ENCODE measurements at places on chromosomes 3 and 15.
A peak's percentile ranks its signal among the peaks of the same experiment; 100 is the strongest.

DNA sequence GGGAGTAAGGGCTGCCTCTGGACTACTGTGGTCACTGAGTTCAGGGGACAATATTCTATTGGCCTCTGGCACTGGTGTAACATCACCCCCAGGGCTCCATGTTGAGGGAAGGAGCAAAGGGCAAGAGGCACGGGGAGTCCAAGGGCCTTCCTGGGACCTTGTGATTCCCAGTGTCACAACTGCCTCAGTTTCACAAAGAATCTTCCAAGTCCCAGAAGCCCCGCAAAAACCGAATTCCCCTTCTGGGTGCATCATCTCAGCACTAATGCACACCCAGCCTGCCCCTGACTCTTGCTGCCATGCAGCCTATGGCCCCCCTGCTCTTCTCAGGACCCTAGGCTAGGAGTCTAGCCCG is 5.5 kb downstream of the AMOTL2 start:
- DNase-seq = no peak

GRCh38 chr15:56371495-56372147 is 6.4 kb downstream of the TEX9 start:
- no peak for DNase-seq

GRCh38 chr3:127459891-127460290 is 130.6 kb downstream of the TPRA1 start:
- DNase-seq = no peak

GRCh38 chr15:88077296-88078020 is 179.1 kb downstream of the NTRK3 start:
- no peak for DNase-seq

DNA sequence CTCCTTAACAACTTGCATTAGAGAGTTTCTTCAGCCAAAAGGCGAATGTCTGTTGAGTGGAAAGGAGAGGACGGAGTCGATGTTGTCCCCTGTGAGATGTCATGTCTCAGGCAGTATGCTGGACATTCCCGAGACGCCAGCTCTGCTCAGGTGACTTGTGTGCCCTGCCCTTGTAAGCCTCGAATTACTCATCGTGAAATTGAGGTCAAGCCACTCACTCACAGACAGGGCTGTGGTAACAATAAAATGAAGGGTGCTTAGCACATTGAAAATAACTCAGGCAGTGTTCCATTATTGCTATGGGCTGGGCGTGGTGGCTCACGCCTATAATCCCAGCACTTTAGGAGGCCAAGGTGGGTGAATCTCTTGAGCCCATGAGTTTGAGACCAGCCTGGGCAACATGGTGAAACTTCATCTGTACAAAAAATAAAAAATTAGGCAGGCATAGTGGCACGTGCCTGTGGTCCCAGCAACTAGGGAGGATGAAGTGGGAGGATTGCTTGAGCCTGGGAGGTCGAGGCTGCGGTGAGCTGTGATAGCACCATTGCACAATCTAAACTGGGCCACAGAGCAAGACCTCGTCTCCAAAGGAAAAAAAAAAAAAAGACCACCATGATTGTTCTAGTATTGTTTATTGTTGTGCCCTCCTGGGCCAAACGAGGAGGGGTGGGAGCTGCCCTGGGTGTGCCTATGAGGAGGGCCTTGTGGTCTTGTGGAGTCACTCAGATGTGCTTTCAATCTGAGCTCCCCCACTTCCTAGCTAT is 214.4 kb downstream of the THSD4 start:
- DNase-seq = no peak

- DNase-seq = no peak
These were observed 228.1 kb downstream of the ADAMTS9 start for GRCh38 chr3:64459711-64460110.

DNA sequence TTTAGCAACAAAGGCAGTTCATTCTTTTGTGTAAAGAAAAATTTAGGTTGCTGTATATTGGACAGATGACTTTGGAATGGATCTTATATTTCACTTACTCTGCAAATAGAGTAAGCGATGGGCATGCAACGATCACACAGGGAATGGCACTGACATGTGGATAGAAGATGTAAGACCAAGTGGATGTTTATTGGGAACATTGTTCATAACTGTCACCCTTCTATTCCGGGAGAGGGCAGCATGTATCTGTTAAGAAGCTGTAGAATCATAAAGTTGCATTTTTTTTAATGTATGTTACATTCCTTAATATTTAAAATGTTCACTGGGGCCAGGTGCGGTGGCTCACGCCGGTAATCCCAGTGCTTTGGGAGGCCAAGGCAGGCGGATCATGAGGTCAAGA is 41.2 kb downstream of the HPS3 start:
- no peak for DNase-seq

- DNase-seq = peak; percentile 39
These were observed 38.8 kb downstream of the IMPG2 start for GRCh38 chr3:101281521-101282030.

DNA sequence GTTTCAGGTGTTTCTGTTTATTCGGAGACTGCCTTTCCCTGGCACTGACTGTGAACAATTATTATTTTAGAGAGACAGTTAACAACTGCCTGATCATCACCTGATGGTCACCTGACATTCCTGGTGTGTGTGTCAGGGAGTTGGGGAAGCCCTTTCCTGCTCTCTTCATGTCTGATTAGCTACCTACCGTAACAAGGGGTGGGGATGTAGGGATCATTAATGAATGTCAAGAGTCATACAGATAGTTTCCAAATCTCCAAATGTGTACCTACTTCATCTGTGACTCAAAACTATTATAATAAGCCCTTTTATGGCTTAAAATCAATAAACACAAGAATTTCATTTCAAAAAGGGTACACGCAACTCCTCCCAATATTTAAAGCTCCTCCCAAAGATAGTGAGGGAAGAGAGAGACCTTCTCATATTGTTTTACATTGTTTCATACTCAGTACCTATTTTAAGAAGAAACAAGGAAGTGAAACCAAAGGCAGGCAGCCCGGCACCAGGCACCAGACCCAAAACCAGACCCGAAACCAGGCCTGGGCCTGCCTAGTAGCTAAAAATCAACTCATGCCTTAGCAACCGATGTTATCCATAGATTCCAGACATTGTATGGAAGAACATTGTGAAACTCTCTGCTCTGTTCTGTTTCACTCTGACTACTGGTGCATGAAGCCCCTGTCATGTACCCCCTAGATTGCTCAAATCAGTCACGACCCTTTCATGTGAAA is 844.9 kb upstream of the ALCAM start:
- no peak for DNase-seq

GRCh38 chr3:186209810-186210752 is 101.2 kb upstream of the ETV5 start:
- DNase-seq = peak; percentile 75

GRCh38 chr15:29623116-29623639 is 199.1 kb downstream of the TJP1 start:
- DNase-seq = no peak

DNA sequence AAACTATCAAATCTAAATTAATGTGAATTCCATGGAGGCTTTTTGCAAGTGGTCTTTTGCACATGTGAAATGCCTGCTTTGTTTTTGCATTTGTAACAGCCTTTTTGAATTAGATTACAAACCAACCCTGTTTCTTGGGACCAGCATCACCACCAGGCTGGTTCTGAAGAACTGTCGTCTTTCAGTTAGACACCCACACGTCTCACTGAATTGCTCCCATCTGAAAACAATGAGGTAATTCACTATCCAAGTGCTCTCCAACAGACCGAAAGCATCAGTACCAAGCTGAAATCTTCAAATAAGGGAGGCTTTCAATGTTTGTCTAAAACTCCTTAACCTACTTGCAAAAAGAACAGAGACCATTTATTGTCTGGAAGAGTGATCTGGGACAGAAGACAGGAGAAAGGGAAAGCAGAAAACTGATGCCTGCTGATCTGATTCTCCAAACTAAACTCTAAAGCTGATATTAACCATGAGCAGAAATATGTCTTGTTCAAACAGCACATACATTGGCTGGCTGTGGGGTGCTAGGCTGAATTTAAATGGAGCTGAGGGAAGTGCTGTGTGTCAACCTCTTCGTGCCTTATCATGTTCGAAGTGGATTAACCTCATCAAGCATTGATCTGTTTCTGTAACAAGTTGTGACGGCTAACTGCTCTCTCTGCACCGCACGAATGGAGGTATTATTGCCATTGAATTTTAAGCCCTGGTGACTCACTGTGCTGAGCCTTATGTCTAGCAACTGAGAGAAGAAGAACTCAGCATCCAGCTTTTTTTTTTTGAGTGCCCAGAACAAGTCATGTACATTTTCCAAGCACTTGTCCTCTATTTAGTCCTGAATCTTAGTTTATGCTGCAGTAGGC is 213.7 kb upstream of the P2RY1 start:
- no peak for DNase-seq

- DNase-seq = no peak
These were observed 2.9 kb downstream of the ADPRH start for GRCh38 chr3:119582178-119582577.

DNA sequence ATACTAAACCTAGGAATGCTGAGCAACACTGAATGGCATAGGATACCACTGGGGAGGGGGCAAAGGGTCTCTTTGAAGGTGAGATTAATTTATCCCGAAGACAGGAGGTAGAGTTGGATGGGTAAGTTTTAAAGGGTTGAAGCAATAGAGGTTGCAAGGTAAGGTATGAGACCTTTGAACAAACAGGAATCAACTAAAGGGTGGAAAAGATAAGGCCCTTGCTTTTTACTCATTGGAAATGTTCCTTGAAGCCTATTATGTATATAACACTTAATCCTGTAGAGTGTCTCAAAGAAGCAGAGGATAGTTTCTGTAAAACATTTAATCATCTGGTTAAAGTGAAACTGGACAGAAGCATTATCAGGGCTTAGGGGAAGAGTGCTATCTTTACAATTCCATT is 5.7 kb downstream of the ABHD5 start:
- no peak for DNase-seq

DNA sequence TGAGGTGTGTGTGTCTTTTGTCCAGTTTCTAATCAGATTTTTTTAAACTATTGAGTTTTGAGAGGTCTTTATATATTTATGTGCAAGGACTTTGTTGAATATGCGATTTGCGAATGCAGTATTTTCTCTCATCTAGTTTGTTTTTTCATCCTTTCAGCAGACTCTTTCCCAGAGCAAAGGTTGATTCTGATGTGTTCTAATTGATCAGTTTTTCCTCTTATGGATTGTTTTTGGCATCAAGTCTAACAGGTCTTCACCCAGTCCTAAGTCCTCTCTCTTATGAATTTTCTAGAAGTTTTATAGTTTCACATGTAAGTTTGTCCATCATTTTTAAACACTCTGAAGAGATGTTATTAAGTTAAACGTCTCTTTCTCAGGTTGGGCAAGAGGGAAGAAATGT is 17.8 kb upstream of the TJP1 start:
- DNase-seq = no peak

DNA sequence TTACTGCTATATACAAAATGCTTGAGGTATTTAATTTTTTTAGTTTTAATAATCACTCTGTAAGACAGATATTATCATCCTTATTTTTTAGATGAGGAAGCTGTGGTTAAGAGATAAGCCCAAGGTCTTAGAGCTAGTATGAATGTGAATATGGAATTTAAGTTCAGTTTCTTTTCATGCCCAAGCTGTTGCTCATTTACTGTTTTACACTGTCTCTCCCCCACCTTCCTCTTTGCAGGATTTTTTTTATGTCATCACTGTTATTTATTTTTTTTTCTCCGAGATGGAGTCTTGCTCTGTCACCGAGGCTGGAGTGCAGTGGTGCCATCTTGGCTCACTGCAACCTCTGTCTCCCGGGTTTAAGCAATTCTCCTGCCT is 22.5 kb downstream of the MAP2K5 start:
- DNase-seq = no peak

DNA sequence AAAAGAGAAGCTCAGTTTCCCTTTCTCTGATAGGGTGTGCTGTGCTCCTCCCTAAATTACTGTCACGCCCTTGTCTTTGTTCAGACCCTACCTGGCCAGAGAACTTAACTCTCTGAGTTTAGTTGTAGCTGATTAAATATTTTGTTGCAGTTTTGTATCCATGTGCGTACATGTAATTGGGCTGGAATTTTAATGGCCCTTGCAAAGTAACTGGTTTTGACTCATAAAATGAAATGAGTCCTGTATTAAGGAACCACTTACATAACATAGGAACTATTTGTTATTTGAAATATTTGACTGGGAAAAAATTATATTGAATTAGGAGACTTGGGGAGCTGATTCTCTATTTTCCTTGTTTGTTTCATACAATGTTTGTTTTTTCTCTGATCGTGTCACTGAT is 80.2 kb downstream of the LRRK1 start:
- DNase-seq = peak; percentile 25

DNA sequence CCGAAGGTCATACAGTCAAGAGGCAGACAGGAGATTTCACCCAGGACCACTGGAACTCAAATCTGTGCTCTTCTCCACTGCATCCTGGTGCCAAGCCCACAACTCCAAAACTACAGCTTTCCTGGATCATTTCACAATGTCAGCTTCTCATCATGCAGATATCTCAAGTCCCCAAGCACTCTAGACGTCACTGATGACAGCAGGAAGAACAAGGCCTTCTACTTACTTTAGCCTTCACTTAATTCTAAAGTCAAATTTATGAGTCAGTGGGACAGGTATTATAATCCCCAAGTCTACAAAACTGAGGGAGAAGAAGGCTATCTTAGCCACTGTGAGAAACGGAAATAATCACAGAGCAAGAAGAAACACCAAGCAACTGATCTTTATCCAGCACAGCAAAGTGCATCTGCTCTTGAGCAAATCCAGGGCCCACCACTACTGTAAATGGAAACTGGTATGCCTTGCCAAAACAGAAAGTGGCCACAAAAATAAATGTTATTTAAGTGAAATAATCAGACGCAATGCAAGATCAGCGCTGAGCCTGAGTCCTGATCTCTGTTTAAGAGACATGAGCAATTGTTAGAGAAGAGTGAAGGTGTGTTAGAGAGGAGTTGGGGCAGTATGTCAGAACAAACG is 928 bp downstream of the RAD18 start:
- no peak for DNase-seq

GRCh38 chr3:137103739-137104138 is 146.0 kb downstream of the IL20RB start:
- peak; percentile 18 for DNase-seq

GRCh38 chr3:81643721-81644120 is 117.7 kb downstream of the GBE1 start:
- peak; percentile 7 for DNase-seq

DNA sequence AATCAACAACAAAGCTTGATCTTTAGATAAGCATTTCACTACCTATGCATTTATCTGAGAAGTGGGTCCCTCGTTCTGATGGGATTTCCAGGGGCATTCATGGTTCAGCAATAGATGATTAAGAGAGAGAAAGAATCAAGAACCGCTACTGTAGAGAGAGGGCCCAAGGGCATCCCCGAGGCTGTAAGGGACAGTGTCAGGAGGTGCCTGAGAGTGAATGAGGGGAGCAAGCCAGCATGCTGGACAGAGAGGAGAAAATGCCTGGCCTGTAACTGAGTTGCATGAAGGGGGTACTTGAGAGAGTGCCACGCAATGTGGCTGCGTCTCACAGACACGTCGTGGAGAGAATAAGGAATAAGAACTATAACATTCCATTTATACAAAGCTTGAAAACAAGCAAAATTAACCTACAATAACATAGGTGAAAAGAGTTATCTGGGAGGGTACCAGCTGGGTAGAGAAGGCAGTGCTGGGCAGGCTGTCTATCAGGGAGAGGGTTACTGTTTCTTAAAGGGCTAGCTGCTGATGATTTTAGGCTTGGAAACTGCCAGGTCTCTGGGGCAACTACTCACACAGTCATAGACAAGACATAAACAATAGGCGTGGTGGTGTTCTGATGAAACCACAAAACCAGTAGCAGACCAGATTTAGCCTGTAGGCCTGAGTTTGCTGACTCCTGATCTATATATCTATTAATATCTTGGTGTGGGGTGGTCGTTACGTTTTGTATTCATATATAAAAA is 374.6 kb upstream of the CFAP20DC start:
- DNase-seq = no peak

Measured in muscle of back (tissue), 13 donors.